ENCODE measurements at places on chromosomes 11 and 22.

GRCh38 chr11:11245453-11245852 lies 107.6 kb downstream of the CSNK2A3 start:
- DNase-seq: no peak

DNA sequence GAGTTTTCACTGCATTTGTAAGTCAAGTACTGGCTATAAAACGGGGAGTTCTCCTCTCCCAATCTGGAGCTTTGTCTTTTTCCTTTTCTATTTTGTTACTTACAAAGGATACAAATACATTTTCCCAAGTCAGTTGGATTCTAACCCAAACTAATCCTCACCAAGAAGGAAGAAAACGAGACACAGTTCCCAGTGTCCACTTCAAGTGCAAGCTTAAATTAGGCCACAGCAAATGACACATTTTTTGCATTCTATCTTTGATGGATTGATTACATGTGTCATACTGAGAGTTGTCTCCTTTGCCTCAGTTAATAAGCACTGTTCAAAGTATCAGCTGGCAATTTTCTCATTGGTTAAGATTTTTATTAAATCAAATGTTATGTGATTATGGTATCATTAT lies 296.7 kb upstream of the ANO5 start:
- DNase-seq: no peak

GRCh38 chr11:553083-553987 lies 7.2 kb downstream of the LMNTD2 start:
- DNase-seq: no peak

DNA sequence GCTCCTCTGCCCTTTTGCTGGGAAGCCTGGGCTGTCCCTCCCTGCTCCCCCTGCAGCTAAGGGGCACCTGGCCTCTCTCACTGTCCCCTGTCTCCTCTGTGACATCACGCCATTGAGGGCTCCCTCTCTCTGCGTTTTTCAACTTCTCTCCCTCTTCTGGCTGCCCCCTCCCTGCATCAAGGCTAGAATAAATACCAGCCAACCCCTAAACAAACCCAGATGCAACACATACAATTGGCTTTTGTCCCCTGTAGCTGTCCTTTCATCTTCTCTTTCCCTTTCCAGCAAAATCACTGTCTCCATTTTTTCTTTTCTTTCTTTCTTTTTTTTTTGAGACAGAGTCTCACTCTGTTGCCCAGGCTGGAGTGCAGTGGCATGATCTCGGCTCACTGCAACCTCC lies 3.3 kb upstream of the MIEF1 start:
- no peak for DNase-seq

DNA sequence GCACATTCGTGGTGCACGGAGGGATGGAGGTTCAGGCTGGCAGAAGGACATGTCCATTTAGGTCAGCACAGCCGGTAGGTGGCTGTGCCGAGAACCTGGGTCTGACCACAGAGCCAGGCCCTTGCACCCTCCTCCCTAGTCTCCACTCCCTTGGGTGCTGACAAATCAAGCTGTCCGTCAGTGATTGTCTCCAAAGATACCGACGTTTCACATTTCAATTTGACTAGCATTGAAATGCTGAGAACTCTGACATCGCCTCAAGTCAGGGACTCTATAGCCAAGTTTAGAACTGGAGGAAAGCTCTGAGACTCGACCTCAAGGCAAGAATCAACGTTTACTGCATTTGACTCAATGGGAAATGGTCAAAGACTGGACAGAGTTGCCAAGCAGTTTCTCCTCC lies 1321.1 kb downstream of the TBC1D22A start:
- DNase-seq: no peak

DNA sequence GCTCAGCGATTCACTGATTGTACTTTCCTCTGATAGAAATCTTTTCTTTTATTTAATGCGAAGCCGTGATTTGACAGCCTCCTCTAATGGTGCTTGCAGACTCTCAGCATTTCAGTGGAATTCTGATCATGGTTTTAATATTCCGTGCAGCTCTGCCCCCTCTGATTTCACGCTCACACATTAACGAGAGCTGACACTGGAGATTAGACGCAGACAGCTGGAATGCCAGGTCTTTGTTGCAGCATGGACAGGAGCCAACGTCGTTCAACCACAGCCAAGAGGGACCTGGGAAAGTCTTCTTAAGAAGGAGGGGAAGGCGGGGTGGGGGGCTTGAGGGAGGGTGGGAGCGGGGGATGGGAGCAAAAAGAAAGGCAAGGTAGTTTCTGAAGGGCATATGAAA lies 186.4 kb downstream of the BLID start:
- DNase-seq: no peak

DNA sequence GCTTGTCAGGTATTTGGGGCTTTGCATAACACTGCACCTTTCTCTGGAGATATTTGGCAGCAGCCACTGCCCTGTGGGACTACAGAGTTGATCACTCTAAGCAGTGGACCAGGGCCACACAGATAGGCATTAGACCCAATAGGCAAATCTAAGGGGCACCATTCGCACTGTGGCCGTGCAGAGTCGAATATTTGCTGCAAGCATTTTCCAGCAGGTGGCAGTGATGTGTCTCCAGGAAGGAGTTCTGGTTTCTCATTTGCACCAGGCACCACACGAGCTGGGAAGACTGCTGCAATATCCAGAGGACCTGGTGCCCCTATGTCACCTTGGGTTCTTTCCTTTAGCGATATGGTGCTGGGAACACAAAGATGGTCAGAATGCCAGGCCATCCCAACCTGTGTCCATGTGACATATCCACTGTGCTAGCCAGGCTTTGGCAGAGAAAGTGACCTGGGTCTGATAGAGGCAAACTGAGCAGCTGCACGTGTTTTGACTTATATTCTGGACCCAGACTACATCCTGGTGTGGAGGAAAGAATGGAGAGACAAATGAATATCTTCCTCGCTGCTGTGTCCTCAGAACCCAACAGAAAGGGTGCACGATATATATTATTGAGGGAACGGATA lies 318.7 kb downstream of the BUD13 start:
- no peak for DNase-seq

GRCh38 chr11:13008625-13009475 lies at the start of gene RASSF10:
RASSF10 (plus strand) TSS chr11:13009316; CDS start chr11:13009577, 261 bp downstream.
- DNase-seq: no peak

DNA sequence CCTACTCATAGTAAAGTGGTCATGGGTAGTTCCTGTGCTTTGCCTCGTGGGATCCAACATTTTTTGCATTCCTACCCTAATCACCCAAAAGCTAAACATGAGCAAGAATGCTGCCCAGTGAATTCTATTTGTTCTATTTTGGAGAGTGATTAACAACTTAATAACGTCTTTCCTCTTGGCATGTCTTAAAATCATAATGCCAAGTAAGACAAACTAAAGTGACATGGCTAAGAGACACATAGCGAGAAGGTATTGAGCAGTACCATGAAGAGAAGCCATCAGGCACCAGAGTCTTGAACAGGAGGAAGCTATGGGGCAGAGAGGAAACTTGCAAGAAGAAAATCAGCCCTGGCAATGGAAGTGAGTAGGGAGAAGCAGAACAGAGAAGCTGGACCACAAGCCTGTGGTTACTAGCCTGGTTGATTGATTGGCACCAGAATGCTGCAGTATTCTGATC lies 32.0 kb downstream of the EXPH5 start:
- no peak for DNase-seq

DNA sequence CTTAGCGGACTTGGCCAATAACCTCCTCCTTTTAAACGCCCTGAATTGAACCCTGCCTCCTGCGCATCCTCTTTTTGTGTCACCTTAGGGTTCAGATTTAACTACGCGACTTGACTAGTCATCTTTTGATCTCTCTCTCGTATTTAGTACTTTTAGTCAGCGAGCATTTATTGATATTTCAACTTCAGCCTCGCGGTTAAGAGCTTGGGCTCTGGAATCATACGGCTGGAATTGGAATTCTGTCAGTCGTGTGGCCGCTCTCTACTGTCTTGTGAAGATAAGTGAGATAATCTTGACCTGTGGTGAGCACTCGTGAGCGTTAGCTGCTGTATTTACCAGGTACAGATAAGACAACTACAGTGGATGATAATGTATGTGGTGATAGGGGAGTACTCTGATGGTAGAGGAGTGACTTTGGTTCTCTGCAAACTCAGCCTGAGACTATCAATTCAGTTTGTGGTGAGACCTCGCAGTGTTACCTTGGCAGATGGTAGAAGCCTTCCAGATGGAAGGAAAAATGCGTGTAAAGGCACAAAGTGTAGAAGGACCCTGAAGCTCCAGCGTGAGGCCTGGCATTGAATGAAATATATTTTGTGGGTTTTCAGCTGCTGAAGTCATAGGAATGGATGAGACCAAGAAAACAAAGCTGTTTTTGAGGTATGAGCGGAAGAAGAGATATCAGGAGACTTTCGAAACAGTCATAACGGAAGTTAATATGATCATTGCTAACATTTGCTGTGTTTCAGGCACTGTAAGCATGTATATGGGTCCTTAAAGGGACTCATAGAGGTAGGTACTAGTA lies 682 bp downstream of the ATM start:
- no peak for DNase-seq
